ENCODE measurements at places on chromosomes 6 and 20. TPM values are rescaled to one million over a fixed set of nuclear protein-coding genes. Genes with fewer than 3 reads are reported as not detected.

The FAXC gene
- total RNA-seq, result 0.37 TPM

The PNPLA1 gene
- not detected for total RNA-seq

The RAMACL gene
- 0.22 TPM for total RNA-seq

The EPPIN gene
- not detected for total RNA-seq

The SALL4 gene
- 0.12 TPM for total RNA-seq
